Vagina (tissue), 2 donors: ENCODE measurements at places on chromosomes 4 and X. TPM values are rescaled to one million over a fixed set of nuclear protein-coding genes. Genes with fewer than 3 reads are reported as not detected.

DNA sequence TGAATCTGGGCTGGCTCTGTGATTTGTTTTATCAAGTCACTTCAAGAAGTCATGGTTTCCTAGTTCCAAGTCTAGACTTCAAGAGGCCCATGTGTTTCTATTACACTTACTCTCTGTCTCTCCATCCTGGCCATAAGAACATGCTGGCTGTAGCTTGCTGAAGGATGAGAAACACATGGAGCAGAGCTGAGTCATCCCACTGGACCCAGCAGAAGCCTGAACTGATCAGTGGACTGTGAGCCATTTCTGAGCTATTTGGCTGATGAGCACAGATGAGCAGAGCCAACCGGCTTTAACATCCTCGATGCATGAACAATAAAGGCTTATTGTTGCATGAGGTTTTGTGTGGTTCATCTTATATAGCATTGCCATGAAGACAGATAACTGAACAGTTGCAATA lies 290.6 kb upstream of the BOD1L1 start:
- no peak for DNase-seq

DNA sequence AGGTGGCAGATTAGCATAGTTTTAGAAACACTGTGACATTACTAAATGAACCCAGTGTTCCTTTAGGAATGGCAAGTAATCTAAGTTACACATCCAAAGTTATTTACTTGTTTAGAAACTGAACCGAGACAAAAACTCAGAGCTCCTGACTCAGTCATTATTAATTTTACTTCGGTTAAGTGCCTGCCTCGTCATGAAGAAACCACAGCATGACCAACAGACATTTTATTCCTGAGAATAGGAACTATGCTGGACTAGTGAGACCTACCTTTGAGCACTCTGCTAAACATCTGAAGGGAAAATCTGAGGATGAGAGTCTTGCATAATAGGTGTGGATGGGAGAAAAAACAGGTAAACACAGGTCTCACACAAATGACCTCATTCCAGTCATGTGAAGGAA lies 2.5 kb downstream of the BEX1 start:
- DNase-seq: no peak

DNA sequence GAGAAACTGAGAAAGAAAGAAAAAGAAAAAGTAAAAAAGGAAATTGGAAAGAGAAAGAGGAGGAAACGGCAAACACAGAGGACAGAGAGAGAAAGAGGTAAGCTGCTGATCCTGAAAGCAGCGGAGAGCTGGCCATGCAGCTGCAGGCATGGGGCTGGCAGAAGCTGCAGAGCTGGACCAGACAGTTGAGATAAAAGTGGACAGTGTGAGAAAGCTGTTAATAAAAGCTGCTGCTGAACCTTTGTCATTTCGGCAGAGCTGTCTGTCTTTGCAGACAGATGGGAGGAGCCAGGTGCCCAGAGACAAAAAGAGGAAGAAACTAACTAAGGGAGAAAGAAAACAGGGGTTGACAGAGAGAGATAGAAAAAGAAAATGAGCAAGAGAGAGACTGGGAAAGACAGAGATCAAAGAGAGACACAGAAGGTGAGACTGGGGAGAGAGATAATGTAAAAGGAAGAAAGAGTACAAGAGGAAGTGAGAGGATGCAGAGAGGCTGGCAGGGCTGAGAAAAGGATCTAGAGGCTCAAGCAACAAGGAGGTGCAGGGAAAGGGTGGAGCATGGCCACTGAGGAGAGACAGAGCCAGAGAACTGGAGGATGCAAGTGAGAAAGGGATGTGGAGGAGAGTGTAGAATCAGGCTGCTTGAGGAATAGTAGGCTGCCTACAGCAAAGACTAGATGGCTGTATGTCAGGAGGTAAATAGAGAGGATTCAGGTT lies 376.8 kb upstream of the FGF16 start:
- DNase-seq: no peak

- no peak for DNase-seq
Observed at GRCh38 chr4:83082777-83083176, 31.8 kb downstream of the PLAC8 start.

DNA sequence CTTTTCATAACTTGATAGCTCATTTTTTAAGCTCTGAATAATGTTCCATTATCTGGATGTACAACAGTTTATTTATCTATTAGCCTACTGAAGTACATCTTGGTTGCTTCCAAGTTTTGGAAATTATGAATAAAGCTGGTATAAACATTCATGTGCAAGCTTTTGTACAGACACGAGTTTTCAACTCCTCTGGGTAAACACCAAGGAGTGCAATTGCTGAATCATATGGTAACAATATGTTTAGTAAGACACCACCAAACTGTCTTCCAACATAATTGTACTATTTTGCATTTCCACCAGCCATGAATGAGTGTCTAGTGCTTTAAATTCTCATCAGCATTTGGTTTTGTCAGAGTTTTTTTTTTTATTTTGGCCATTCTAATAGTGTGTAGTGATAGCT lies 266.7 kb upstream of the ATOH1 start:
- DNase-seq: no peak

Gene ITGB1BP2
- 1.7 TPM for total RNA-seq

- no peak for DNase-seq
Observed at GRCh38 chr4:84971319-84971932, 4.9 kb upstream of the WDFY3 start.

DNA sequence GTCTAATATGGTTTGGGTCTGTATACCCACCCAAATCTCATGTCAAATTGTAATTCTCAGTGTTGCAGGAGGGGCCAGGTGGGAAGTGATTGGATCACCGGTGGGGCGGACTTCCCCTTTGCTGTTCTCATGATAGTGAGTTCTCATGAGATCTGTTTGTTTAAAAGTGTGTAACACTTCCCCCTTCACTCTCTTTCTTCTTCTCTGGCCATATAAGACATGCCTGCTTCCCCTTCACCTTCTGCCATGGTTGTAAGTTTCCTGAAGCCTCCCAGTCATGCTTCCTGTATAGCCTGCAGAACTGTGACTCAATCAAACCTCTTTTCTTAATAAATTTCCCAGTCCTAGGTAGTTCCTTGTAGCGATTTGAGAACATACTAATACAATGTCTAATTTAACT lies 19.7 kb upstream of the SCRG1 start:
- no peak for DNase-seq

- no peak for DNase-seq
Observed at GRCh38 chrX:154351183-154352011, 23.0 kb downstream of the FLNA start.

Gene MAB21L2
- total RNA-seq: 0.25 TPM

- no peak for DNase-seq
Observed at GRCh38 chr4:85824166-85824945, 349.4 kb downstream of the ARHGAP24 start.

GRCh38 chr4:151674804-151675391 lies 85.9 kb downstream of the GATB start:
- DNase-seq: no peak

DNA sequence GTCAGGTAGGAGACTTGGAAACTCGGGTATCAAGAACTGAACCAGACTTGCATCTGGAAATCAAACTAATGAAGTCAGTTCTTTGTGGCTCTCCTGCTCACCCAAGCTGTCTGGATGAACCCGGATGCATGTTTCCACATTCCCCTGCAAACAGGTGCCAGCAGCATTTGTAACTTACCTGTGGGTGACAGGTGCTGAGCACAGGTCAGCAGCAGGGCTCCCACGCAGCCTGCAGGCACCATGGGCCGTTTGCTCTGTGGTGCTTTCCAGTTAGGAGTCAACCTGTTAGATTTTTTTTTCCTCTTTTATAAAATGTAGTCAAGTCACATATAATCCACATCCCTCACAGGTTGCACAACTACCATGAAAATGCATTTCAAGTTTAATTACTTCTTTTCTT lies 385.6 kb upstream of the ADGRL3 start:
- DNase-seq: no peak

DNA sequence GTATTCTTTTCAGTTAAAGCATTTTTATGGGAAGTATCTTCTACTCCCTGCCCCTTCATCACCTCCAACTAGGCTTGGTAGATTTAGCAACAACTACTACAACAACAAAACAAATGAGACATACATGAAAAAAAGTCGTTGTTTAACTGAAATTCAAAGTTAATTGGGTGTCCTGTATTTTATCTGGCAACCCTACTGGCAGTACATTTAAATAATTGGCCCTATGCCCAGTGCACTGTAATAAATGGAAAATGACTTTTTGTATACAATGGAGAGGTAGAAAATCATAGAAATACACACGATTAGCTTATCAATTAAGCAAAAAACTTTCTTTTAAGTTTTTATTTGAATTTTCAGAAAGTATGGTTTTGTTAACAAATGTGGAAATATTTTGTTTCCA lies 21.4 kb upstream of the CLGN start:
- DNase-seq: no peak

Gene YIPF6
- 19.2 TPM for total RNA-seq

DNA sequence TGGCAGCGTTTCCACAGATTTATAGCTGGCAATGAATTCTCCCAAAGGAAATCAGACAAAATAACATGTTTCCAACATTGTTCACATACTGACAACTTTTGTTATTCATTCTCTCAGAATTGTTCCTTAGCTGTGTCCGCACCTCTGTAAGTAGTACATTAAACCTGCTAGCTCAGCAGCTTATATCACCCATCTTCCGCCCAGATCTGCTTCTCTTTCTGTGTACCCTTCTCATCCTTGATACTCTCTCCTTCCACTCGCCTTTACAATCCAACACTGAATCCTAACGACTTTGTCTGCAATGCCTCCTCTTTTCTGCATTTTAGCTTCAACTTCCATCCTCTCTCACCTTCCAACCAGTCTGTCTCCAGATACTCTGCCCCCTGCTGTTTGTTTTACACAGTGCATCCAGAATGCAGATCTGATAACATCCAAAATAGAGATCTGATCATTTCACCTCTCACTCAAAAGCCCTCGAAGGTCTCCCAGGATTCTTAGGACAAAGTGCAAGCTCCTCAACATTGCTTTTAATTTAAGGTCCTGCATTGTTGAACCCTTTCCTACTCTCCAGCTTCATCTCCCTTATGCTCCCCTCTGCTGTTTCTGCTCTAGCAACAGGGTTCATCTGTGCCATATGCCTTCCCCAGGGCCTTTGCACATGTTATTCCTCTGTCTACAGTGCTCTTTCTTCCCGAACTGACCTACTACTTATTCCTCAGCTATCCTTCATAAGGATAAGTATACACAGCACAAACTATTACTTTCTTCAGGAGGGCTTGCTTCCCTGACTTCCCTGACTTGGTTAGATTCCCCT lies 67.3 kb upstream of the VBP1 start:
- no peak for DNase-seq

Gene PDGFRA
- total RNA-seq: 141 TPM

DNA sequence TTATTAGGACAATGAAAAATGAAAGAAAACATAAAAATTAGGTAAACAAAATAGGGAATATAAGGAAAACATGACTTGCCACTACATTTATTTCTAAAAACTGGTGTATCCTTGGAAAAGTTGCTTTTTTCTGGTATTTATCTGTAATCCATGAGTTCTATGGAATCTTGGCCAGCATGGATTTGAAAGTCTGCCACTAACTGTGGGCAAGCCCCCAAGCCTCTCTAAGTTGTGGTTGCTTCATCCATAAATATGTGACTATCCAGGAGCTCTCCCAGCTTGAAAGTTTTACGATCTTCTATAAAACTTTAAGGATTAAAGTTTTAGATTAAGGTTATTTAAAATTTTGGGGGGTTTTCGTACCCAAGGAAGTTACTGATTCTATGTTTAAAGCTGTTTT lies 21.8 kb downstream of the RPS6KA3 start:
- no peak for DNase-seq

DNA sequence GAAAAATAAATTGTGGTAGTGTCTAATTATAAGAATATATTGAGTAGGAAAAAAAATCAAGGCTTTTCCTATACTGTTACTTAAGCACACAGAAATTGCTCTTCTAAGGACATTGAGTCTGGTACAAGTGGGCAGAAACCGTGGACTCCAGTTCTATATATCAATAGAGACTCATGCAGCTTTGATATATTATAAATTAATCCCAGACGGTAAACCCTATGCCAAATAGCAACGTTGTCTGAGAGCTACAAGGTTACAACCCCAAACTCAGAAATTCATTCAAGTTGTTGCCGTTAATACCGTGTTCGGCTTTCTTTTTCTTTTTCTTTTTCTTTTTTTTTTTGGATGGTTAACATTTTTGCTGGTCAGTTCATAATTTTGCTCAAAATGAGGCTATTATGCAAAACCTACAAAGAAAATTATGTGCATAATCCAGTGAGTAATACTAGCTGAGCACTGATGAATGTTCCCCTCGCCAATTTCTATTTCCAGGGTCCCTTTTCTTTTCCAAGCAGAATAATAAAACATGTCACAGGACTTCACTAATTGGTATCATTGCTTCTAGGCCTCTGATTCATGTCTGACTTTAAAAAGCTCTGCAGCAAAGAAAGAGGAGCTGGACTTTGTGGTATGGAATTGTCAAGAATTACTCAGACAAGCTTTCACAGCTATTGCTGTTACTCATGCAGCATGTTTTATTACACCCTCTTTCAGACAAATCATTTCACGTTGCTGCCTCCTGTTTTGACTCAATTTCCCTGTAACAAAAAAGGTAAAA lies 737.7 kb downstream of the NLGN4X start:
- no peak for DNase-seq

GRCh38 chrX:71541210-71542022 lies 8.5 kb downstream of the OGT start:
- DNase-seq: no peak

DNA sequence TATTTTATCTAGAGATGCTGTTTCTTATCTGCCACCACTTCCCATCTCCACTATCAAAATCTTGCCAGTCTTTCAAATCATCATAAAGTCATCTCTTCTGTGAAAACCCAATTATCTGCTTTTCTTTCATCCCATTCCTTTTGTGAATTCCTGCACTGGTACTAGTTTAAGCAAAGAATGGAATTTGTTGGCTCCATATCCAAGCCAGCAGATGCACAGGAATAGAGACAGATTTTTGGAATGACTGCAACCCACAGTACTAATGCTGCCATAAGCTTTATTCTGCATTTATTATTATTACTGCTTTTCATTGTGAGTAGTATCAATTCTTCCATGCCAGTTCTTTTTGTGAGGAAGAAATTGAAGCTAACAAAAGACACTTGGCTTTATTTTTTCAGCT lies 616.7 kb downstream of the RAPGEF2 start:
- DNase-seq: no peak

Gene SERPINA7
- total RNA-seq: not detected

DNA sequence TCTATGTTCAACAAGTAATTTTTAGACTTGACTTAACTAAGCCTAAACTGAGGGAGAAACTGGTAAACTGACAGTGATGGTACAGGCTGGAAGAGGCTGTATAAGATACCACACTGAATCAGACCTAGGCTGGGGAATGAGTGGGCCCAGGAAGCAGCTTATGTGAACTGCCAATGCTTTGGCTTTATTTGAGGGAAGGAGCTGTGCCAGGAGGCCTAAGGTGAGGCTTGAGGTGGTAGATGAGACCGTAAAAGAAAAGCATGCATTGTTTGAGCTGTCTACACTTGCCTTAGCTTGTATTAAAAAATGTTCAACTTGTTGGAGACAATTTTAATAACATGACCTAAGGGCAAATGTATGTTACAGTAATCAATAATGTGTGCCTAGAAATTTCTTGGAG lies 96.2 kb downstream of the RS1 start:
- DNase-seq: no peak

- peak; percentile 86 for DNase-seq
Observed at GRCh38 chrX:47649781-47650163, 591 bp downstream of the ELK1 start.
